ENCODE measurements at places on chromosomes 16 and 17.

DNA sequence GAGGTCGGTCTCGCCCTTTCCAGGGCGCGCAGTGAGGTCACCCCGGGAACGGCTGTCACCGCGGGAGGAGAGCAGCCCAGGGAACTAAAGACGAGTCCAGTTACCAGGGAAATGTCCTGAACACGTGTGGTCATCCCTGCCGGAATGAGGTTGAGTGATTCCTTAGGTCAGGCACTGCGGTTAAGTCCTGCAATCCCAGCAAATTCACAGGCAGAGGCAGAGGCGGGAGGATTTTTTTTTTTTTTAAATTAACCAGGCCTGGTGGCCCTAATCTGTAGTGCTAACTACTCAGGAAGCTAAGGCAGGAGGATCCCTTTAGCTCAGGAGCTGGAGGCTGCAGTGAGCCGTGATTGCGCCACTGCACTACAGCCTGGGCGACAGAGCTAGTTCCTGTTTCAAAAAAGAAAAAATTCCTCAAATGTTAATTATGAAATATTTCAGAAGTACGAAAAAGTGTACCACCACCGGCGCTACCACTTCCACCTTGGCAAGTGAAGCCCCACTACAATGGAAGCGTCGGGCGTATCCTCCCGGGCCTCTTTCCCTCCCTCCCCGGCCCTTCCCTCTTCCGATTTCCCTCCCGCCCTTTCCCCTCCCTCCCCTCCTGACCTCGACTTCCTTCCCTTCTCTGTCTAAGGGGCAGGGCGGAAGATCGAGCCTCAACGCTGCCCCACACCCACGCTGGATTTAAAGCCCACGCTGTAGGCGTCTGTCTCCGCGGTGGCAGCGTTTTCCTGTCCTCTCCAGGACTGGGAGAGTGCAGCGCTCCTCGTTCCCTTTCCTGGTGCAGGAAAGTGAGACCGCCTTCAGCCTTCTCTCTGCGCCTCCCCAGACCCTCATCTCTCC is 27.3 kb downstream of the SLFN11 start:
- DNase-seq = no peak

GRCh38 chr16:64356267-64356666 is 765.6 kb downstream of the CDH11 start:
- DNase-seq = no peak

DNA sequence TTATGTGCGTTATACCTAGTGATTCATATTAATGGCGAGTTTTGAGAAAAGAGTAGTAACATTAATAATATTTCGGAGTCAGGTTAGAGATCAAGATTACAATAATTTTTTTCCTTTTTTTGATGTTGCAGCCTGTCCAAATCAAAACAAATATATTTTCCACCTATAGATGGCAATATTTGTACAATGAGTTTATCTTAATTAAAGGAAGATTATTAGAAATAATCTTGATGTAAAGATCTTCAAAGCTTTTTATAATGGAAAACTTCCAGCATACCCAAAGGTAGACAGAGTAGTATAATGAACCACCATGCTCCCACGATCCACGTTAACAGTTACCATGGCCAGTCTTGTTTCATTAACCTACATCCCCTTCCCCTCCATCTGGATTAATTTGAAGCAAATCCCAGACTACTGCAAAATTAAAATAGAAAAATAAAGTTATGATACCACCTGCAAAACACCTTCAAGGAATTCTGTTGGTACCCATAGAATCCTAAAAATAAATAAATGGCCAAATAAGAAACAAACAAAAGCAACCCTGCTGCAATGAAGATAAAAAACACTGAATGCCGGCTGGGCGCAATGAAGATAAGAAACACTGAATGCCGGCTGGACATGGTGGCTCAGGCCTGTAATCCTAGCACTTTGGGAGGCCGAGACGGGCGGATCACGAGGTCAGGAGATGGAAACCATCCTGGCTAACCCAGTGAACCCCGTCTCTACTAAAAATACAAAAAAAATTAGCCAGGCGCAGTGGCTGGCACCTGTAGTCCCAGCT is 46.5 kb upstream of the GINS3 start:
- DNase-seq = no peak

DNA sequence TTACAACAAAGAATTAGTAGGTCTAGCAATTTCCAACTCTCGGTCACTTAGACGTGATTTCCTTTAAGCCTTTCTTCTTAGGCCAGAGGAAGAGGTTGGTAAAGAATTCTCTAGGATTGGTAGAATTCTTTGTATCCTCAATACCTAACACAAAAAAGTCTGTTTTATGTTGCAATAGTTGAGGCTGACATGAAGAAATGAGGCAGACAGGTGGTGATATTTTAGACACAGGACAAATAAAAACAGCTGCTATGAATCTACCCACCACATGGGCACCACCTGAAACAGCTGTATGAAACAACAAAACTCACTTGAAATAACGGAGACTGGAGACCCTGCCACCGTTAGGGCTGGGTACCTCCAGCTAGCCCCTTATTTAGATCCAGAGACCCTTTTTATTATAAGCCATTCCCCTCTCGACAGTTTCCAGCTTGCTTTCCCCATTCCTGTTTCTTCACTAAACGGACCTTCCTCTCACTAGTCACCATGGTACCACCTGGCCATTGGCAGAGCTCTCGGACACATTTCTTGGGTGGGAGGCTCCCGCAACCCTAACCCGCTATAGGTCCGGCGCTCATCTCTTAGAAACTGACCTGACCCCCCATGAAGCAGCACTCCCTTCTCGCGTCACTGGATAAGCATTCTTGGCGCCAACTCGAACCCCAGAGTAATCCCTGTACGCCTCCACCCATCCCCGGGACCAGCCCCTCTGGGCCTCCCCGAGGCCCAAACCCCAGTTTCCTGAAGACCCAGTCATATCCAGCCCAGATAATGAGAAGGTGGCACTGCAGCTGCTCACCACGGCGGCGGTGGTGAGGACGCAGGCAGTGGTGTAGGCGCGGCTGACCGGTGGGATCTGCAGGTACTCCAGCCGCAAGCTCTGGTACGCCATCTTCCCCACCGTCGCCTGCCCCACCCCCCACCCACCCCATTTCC is at the start of gene DERL2:
DERL2 (minus strand) TSS at position 909 of the 936 bp plus-strand sequence; CDS start at position 892, 17 bp downstream.
- DNase-seq = no peak

DNA sequence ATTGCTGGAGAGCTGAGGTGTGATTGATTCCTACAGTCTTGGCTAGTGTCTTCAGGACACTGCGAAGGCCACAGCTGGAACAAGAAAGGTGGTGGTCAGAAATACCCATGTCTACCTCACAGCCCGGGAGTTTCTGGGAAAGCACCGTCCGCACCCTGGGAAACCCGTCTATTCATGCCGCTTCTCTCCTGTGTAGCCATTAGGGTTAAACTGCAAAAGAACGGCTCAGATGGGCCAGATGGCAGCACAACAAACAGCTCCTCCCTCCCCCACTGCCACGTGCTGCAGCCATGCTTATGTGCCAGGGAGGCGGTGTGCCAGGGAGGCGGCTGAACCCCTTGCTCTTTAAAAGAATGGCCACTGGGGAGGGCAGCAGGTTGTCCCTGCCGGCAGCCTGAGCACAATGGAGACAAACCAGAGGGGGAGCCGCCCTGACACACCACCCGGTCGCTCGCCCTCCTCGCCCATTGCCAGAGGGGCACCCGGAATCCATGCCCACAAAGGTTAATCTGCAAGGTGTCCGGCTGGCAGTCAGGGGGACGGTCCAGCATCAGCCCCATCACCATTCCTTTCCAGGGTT is 65.2 kb downstream of the CYTH1 start:
- DNase-seq = peak; percentile 67

DNA sequence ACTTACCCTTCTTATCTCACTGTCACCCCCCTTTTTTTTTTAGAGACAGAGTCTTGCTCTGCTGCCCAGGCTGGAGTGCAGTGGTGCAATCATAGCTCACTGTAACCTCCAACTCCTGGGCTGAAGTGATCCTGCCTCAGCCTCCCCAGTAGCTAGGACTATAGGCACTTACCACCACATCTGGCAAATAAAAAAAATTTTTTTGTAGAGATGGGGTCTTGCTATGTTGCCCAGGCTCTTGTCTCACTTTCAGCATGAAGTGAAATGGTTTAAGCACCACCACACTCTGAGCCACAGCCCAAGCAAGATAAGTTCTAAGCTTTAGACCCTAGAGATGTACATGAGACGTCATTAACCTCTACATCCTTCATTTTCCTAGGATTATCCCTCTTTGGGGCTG is 34.5 kb upstream of the EFCAB13 start:
- DNase-seq = no peak

DNA sequence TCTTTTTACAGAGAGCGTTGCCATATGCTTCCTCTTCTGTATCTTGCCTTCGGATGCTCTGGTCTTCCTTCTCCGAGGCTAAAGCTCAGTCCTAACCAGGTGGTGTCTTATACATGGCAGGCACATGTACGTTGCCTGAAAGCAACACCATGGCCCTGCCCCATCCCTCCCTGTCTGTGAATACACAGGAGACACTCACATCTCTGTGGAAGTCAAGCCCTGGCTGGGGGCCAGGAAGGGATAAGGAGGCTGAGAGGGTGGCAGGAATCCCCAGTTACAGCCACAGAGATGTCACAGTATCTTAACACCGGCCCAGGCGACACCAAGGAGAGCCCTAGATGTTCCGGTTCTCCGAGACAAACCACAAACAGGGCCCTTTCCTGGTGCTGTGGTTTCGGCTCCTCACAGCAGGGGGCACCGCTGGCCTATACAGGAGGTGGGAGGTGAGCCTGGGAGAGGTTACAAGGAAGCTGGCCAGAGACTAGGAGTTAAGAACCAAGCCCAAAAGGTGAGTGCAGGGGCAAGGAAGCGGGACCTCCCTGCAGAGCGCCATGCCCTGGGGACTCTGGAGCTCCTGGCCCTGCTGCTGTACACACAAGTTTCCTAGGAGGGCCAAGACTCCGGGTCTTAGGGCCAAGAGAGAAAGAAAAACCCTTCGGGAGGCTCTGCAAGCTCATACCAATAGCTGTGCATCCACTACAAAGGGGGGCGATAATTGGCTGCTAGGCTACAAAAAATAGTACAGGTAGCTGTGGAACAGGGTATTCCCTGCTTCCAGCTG is 41.7 kb downstream of the SRL start:
- DNase-seq = peak; percentile 58

GRCh38 chr17:49090878-49091594 is 41.5 kb upstream of the B4GALNT2 start:
- no peak for DNase-seq

DNA sequence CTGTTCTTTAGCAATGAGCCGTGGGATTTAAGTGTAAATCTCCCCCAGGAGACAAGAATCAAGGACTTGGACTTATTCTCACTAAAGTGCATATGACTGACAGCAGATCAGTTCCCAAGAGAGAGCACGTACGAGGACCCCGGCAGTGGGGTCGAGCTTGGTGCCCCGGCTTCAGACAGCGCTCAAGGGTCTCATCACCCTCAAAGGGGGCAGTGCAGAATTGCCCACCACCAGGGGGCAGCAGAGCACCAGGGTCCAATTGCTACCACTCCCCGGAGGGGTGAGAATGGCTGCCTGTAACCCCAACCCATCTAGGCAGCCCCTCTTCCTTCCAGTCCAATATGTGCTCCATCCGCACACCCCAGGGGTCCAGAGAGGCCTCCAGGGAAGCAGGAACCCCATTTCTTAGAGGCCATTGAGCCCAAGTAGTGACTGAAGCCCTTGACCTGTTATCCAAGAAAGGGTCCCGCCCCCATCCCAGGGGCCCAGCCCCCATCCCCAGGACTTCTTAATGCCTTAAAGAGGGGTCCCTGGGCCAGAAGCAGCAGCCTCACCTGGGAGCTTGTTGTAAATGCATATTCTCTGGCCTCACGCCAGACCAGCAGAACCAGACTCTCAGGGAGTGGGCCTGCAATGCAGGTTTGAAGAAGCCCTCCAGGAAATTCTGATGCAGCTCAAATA is 86.1 kb downstream of the ZDHHC7 start:
- DNase-seq = no peak

GRCh38 chr17:58245428-58246103 is 7.2 kb downstream of the LPO start:
- DNase-seq = no peak

GRCh38 chr17:36608280-36608679 is 6.9 kb downstream of the MRM1 start:
- no peak for DNase-seq

DNA sequence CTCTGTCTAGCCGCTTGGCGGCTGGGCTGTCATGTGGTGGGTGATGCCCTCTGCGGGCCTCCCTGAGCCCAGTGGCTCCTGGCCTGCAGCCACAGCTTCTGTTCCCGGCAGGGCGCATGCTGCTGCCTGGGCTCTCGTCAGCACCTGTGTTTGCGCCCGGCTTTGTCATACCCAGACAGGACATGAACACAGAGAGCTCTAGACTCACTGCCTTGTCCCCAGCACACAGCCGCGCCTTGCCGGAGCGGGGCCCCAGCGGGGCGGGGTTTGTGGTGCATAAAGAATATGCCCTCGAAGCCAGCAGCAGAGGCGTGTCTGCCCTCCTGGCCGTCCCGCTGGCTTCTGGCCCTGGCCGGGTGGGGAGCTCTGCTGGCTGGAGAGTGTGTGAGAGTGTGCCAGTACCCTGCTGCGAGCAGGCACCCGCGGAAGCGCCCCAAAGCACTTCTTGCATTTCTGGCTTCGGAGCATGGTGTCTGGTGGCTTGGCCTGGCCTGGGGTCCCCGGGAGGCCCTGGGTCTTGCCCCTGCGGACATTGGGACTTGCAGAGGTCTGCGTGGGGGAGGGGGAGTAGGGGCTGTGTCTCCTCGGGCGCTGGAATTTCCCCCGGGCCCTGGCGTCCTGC is 14.4 kb downstream of the ASPSCR1 start:
- DNase-seq = peak; percentile 81

DNA sequence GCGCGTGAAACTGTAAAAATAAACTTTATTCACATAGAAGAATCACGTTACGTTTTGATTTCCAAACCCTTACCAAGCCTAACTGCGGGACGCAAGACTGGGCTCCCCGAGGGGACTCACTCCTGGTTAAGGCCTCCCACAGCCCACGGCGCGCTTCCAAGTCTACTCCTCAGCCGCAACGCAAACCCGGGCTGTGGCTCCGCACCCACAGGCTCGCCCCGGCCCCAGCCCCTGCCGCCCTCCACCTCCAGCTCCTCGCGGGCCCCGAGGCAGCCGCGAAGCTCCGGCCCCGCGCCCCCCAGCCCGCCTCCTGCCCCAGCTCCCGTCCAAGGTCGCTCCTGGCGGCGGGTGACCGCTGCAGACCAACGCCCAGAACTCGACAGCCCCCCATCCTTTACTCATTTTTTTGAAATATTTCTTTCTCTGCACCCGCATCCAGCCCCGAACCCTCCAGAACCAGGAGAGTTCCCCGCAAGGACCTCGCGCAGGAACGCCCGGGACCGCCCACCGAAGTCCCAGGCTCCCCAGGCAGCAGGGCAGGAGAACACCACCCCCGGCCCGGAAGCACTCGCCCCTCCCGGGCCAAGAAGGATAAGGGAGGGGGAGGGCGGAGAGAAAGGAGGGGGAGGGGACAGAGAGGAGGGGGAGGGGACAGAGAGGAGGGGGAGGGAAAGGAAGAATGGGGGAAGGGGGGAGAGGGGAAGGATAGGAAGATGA is 912 bp downstream of the USP22 start:
- DNase-seq = no peak

- DNase-seq = no peak
These were observed 504.2 kb upstream of the PSMD7 start for GRCh38 chr16:73792199-73793020.

DNA sequence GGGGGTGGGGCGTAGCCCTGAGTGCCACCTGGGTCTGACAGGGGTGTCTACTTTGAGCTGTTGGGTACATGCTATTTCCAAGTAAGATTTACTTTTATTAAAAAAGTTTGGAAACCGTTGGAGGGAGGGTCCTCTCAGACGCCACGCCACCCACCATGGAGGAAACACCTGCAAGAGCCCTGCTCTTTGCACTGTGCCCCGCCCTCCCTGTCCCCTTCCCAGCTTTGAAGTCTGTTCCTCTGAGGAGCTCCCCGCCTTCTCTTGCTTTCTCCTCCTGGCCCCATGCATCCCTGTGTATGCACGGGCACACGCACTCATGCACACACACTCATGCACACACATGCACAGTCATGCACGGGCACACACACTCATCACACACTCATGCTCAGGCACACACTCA is 15.5 kb downstream of the ADGRG1 start:
- no peak for DNase-seq

All from LNCaP clone FGC (cell line).